Putamen (tissue), 1 donor: ENCODE measurements at places on chromosomes 7 and 10.

GRCh38 chr7:87458148-87458547 lies 17.3 kb downstream of the ABCB4 start:
- no peak for DNase-seq

- no peak for DNase-seq
Observed at GRCh38 chr7:98998821-98999725, 120.7 kb downstream of the TRRAP start.

- no peak for DNase-seq
Observed at GRCh38 chr10:16491933-16492332, 29.7 kb downstream of the C1QL3 start.

- DNase-seq, result no peak
Observed at GRCh38 chr10:48773580-48773979, 88.9 kb downstream of the WDFY4 start.

DNA sequence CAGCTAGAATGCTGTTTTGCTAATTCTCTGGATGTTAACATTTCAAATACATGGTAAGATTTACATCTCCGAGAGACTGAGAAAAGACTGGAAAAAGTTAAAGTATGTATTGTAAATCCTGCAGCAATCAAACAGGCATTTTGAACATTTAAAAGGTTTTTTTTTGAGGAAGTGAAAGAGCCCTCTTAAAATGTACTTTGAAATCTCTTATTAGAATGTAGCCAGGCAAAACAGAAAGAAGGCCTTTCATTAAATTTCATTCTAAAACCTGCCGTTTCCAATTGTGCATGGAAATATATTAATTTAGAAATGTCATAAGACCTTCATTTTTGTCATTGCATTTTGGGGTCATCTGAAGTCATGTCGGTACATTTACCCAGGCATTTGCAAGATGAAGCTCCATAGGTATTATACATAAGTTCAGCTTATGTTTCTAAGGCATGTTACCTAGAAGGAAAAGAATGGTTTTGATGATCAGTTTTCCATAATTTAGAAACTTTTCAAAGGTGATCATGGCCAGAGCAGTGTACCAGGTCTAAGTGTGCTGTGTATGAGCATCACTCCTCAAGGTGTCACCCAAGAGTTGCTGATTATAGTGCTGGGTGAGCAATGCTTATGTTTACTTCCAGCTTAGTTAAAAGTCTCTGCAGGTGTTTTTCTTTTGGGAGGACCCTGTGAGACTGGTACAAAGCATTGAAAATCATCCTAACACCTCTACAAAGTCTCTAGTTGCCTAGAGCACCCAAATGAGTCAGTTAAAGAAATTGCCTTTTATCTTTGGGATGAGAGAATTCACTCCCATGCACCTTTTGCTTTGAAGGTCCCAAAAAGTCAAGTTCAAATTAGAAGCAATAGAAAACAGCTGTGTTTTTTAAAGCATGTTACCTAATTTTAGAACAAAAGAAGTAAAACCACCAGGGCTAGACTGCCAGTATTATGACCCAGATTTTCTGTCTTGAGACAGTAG lies 7.1 kb downstream of the ZNF736 start:
- DNase-seq, result no peak

GRCh38 chr7:66043681-66044497 lies 31.7 kb upstream of the ASL start:
- peak; percentile 11 for DNase-seq

- DNase-seq, result no peak
Observed at GRCh38 chr10:67171970-67172369, 246.1 kb downstream of the LRRTM3 start.

GRCh38 chr7:155618708-155619633 lies 25.5 kb upstream of the RBM33 start:
- no peak for DNase-seq

GRCh38 chr7:133355325-133355708 lies 102.4 kb downstream of the EXOC4 start:
- DNase-seq, result no peak

DNA sequence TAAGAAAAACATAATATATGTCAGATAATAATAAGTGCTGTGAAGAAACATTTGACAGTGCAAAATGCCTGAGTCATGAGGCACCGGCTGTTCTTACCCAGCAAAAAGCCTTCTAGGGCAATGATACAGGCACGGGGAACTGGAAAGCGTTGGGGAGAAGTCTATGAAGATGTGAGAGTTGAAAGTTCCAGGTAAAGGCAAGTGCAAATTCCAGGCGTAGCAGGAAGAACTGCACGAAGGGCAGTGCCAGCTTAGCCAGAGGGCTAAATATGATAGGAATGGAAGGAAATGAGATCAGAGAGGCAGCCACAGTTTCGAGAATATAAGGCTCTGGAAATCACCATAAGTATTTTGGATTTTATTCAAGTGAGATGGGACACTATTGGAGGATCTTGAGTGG lies 87.0 kb downstream of the IPMK start:
- no peak for DNase-seq

DNA sequence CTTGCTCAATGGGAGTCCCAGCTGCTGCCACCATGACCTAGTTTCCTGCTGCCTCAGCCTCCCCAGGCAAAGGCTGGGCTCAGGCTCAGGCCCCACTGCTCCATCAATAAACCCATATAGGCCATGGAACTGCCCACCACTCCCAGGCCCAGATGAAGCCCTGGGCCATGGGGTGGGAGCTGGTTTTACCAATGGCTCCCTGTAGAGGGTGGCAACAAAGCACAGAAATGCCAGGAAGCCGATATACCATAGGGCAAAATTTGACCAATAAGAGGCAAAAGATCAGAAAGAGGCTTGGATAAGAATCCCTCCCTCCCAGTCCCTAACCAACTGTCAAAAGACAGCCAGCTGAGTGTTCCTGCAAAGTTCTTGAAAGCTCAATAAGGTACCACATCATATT lies 101.8 kb upstream of the DOCK1 start:
- no peak for DNase-seq

DNA sequence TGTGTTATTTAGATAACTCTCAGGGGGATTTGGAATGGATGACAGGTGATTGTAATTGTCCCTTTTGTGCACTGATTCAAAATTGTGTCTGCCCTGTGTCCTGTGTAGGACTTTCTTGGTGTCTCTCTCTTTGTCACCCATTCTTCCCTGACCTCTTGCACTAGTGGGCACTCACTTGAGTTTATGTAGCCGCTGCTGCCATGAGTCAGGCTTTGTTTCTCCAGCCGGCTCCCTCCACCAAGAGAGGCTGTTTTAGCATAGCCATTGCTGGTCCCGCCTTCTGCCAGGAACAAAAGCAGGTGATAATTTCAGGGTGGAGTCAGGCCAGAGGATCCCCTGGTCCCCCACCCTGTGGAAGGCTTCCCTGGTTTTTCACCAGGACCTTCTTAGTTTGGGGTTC lies 8.4 kb downstream of the COL17A1 start:
- peak; percentile 23 for DNase-seq
